ENCODE measurements at places on chromosomes 6 and 20.
A peak's percentile ranks its signal among the peaks of the same experiment; 100 is the strongest.

- no peak for DNase-seq
Measured at GRCh38 chr20:33576432-33577125, 85.5 kb upstream of the C20orf144 start.

DNA sequence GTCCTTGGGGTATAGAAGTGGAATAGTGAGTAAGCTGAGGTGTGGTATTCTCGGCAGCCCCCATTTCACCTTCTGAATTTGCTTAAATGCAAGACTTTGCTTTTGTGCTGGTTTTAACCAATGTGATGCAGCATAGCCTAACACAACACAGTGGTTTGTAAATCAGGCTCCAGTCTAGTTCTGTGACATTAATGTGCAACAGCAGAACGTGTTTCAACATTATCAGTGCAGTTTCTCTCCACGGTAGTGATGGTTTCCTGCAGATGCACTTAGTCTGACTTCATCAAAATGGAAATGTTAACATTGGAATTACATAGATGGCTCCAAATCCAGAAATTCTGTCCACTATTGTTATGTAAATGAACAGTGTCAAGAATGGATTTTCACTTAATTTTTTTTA, 139.5 kb downstream of the ZFAND3 start:
- no peak for DNase-seq

- DNase-seq, result no peak
Measured at GRCh38 chr6:142804490-142804889, 140.5 kb downstream of the HIVEP2 start.

DNA sequence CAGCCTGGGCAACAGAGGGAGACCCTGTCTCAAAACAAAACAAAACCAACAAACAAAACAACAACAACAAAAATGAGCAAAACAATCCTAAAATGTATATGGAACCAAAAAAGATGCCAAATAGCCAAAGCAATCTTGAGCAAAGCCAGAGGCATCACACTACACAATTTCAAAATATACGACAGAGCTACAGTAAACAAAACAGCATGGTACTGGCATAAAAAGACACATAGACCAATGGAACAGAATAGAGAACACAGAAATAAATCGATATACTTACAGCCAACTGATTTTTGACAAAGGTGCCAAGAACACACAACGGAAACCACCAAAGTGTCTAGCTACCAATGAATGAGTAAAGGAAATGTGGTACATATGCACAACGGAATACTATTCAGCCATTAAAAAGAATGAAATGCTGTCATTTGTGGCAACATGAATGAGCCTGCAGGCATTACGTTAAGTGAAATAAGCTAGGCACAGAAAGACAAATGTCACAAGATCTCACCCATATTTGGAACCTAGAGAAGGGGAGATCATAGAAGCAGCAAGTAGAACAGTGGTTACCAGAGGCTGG, 16.4 kb downstream of the PXDC1 start:
- no peak for DNase-seq

GRCh38 chr6:137978252-137978896, 111.3 kb downstream of the TNFAIP3 start:
- DNase-seq, result no peak

GRCh38 chr20:32484225-32484957, 100.7 kb downstream of the NOL4L start:
- DNase-seq, result peak; percentile 33

DNA sequence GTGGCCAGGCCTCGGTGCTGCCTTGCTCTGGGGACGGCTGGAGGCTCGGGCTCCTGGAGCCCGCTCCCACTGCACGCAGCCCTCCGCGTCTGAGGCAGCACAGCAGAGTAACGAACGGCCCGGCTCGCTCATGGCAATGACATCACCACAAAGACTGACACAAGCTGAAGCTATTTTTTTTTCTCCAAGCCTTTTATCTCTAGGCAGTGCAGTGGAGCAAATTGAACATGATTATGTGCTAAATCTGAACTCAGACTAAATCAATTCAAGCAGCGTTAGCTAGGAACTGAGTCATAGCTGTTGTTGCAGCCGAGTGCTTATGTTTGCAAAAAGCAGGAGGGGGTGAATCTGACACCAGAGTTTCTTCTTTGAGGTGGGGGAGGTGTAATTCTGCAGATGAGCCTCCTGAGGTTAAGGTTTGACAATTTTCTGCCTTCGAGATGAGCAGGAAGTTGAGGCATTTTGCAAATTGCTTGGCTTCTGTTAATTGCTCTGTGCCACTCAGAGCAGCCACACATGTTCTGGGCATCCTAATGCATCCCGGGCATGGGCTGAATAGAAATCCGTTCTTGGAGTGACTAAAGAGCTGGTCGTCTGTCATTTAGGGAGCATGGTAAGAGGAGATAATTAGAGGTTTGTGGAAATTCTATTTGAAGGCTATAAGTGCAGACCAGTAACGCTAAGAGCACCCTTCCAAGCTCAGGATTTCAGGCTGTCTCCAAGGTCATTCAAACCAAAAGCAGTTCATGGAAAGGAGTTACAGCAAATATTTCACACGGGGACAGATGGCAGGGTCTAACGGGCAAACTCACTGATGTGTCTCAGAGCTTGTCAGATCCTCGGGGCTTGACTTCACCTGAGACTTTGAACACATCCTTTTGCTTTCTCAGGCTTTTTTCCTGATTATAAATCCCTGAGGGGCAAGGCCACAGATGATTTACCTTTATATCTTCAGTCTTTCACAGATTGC, 155.1 kb upstream of the ENPP5 start:
- no peak for DNase-seq

GRCh38 chr20:10338426-10339180, 95.4 kb downstream of the MKKS start:
- DNase-seq, result no peak

DNA sequence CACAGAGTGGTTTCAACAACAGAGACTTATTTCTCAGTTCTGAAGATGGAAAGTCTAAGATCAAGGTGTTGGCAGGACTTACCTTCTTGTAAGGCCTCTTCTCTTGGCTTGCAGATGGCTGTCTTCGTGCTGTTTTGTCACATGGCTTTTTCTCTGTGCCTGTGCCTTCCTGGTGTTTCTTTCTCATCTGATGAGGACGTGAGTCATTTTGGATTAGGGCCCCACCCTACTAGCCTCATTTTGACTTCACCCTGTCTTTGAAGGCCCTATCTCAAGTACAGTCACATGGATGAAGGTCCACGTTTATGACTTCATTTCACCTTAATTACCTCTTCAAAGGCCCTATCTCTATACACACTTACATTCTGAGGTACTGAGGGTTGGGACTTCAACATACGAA, 41.4 kb upstream of the LAMA2 start:
- no peak for DNase-seq

GRCh38 chr20:51541189-51542032, 1.1 kb downstream of the NFATC2 start:
- peak; percentile 69 for DNase-seq

GRCh38 chr6:107846262-107846795, 22.2 kb upstream of the SCML4 start:
- no peak for DNase-seq

- peak; percentile 59 for DNase-seq
Measured at GRCh38 chr6:160137989-160138835, 16.6 kb downstream of the SLC22A1 start.

- no peak for DNase-seq
Measured at GRCh38 chr6:135568379-135568778, 70.8 kb upstream of the AHI1 start.

- DNase-seq, result no peak
Measured at GRCh38 chr6:154370545-154370944, 13.9 kb upstream of the IPCEF1 start.

GRCh38 chr6:13380761-13381160, 52.4 kb upstream of the TBC1D7 start:
- DNase-seq, result no peak

GRCh38 chr6:56764081-56764566, 121.4 kb upstream of the DST start:
- DNase-seq, result no peak

All from stimulated activated CD4-positive, alpha-beta T cell treated with anti-CD3 and anti-CD28 coated beads, Interleukin-12 subunit alpha, Interleukin-12 subunit beta, amount 100 ng/mL, for 4 hours (primary cell).